ENCODE measurements at places on chromosomes 11 and 22.

- no peak for DNase-seq
Measured at GRCh38 chr11:119713359-119714040, 15.5 kb downstream of the NECTIN1 start.

DNA sequence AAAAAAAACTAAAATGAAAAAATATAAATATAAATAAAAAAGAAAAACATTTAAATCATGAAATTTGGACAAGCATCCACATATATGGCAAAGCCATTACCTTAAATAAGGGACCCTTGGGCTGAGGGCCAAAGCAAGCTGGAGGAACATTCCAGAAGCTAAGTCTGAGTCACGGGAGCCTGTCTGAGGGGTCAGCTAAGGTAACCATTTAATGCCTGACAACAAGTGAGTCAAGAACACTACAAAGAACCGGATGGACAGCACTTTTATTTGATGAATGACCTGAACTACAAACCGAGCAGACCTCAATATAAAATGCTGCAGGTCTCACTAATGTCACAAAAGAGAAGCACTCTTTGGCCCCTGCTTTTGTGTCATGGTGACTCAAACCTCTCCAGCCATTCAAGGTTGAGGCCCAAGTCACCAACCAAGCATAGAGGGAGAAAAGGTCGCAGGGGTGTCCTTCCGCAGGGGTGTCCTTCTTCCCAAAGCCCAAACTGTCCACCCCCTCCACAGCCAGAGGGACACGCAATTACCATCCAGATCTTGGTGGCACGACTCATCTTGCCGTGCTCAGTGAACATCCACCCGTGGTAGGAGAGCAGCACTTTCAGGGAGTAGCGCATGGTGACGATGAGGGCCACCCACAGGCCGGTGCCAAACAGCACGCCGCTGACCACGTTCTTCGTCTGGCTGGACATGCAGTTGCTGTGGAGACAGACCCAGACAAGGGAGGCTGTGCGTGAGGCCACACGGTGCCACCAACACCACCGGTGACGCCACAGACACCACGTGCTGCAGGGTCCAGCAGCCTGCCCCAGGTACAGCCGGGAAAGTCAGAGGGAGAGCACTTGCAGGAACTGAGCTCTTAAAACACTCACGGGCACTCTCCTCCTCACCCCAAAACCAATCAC is 34.5 kb downstream of the CPT1A start:
- no peak for DNase-seq

GRCh38 chr11:96006037-96006436 is 82.1 kb upstream of the MTMR2 start:
- no peak for DNase-seq

GRCh38 chr22:30104501-30105156 is 24.4 kb downstream of the HORMAD2 start:
- no peak for DNase-seq

- no peak for DNase-seq
Measured at GRCh38 chr11:68798221-68798813, 43.4 kb downstream of the CPT1A start.

- DNase-seq: no peak
Measured at GRCh38 chr11:84819128-84819527, 808.0 kb downstream of the DLG2 start.

- DNase-seq: no peak
Measured at GRCh38 chr11:67449116-67449844, 3.2 kb downstream of the GPR152 start.

GRCh38 chr22:25492841-25493734 is 71.4 kb upstream of the GRK3 start:
- DNase-seq: no peak

DNA sequence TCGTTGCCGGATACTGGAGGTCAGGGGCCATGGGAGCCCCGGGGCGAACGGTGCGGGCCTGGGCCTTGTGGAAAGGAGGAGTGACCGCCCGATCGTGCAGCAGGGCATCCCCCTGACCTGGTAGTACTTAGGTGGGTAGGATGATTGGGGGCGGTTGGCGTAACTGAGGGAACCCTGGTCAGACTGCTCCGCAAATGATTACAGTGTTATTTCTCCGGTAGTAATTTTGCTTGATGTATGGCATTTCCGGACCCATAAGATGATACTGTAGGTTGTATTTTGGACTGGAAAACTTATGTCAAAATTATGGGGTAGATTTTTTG is 762 bp downstream of the MTMR3 start:
- no peak for DNase-seq

DNA sequence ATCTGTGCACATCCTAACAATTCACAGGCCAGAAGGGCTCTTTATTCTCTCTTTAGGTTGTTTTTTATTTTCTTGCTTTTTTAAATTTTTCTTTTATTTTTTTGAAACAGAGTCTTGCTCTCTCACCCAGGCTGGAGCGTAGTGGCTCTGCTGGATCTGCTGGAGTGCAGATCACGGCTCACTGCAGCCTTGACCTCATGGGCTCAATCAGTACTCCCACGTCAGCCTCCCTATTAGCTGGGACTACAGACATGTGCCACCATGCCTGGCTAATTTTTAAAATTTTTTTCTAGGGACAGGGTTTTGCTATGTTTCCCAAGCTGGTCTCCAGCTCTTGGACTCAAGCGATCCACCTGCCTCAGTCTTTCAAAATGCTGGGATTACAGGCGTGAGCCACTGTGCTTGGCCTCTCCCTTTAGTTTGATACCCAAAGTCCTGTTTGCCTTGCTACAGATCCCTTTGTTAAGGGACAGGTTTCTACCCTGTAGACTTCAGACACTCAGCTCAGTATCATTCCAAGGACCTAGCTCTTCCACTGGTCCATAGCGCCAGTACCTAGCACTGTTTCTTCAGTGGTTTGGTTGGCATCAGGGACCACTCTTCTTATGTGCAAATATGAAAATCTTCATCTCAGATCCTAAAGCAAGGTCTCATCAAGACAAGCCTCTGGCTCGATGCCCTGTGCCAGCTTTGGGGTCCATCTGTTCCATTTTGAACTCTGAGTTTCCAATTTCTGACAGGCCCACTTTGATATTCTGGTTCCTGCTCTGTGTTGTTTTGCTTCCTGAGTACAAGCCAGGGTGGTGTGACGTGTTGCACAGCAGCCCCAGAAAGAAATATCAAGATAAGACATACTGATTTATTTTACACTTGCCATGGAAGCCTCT is 211.7 kb downstream of the FAT3 start:
- no peak for DNase-seq

DNA sequence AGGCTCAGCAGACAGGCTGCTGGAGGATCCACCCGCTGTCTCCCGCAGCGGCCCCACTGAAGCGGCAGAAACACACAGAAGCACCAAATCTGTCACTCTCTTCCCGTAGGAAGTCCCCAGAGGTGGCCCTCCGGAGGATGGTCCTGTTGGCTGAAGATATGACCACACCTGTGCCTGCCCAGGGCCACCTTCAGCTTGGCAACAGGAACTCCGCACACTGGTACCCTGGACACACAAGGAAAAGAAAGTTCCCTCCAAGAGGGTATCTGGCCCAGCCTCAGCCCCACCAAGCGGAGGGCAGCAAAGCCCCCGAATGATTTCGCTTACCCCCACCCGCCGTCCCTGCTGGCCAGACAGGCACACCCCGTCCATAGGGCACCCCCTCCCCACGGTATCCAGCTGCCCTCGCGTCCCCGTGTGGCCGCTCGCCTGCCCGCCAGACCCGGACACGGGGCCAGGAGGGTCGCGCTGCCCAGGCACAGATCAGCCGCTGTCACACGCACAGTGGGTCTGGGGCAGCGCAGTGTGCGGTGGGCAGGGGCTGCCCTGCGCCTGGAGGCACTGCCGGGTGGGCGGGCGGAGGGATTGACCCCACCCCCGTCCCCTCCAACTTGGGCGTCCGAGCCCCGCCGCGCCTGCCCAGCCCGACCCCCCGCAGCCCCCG is 7.0 kb downstream of the RASSF7 start:
- no peak for DNase-seq

DNA sequence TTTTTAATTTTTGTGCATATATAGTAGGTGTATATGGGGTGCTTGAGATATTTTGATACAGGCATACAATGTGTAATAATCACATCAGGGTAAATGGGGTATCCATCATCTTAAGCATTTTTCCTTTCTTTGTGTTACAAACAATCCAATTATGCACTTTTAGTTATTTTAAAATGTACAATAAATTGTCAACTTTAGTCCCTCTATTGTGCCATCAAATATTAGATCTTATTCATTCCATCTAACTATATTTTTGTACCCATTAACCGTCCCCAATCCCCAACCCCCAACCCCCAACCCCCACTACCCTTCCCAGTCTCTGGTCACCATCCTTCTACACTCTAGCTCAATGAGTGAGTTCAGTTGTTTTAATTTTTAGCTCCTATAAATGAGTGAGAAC is 335.1 kb upstream of the C11orf87 start:
- no peak for DNase-seq

GRCh38 chr22:40036591-40037225 is 42.0 kb downstream of the FAM83F start:
- peak; percentile 28 for DNase-seq

- DNase-seq: no peak
Measured at GRCh38 chr11:44361813-44362212, 51.9 kb upstream of the ALX4 start.

DNA sequence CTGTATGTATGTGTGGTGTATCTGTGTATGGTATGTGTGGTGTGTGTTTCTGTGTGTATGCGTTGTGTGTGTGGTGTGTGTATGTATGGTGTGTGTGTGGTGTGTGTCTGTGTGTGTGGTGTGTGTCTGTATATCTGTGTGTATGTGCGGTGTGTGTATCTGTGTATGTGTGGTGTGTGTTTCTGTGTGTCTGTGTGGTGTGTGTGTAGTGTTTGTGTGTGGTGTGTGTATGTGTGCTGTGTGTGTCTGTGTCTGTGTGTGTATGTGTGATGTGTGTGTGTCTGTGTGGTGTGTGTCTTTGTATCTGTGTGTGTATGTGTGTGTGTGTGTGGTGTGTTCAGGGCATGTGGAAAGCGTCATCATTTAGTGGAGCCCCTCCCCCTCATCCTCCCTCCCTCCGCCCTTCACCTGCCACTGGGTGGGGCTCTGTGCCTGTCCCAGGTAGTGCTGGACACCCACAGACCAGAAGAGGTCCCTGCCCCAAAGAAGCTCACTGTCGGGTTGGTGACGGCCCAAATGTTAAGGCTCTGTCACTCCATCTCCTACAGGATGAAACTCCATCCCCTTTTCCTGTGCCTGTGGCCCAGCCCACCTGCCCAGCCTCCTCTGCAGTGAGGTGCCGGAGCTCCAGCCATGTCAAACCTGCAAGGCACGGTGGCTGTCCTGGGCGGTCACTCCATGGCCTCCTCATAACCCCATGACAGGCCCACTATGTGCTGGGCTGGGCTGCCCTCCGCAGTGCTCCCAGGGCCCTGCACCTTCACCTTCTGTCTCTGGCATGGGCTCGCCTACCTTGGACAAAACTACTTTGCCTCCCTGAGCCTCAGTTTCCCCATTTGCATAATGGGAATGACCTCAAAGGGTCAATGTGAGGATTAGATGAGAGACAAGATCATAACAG is 23.4 kb upstream of the SHISAL1 start:
- DNase-seq: peak; percentile 42

DNA sequence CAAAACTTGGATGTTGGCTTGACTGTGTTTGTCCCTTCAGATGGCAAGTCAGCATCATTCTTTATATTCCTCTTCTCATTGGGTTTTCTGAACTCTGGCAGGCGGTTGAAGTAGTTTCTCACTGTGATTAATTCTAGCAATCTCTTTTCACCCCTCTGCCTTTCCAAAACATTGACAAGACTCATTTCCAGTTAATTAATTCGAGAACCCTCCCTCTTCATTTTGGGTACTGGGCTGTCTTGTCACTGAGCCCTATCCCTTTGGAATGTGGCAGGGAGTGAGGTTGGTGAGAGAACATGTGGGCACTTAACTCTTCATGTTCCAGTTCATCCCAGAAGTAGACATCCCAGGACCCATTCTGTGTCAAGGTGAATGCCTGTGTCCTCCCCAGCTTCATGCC is 133.0 kb downstream of the WNT7B start:
- DNase-seq: no peak

DNA sequence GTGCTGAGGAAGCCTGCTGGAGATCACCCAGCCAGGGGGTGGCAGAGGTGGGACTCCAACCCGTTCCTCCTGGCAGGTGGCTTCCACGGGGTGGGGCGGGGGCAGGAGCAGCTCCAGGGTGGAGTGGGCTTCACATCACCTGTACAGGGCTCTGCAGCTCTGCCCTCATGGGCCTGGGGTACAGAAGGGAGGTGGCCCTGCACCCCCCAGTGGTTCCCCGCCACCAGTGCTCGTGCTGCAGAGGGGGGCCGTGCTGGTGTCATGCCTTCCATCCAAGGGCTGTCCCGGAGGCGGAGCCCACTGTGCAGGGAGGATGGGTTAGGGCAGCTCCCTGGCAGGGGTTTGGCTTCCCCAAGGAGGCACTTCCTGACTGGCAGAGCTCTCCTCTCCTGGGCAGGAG is 76.4 kb upstream of the SHISAL1 start:
- DNase-seq: no peak

- peak; percentile 10 for DNase-seq
Measured at GRCh38 chr11:18322818-18323570, 627 bp downstream of the GTF2H1 start.

- no peak for DNase-seq
Measured at GRCh38 chr11:46612326-46612725, 4.7 kb downstream of the HARBI1 start.

DNA sequence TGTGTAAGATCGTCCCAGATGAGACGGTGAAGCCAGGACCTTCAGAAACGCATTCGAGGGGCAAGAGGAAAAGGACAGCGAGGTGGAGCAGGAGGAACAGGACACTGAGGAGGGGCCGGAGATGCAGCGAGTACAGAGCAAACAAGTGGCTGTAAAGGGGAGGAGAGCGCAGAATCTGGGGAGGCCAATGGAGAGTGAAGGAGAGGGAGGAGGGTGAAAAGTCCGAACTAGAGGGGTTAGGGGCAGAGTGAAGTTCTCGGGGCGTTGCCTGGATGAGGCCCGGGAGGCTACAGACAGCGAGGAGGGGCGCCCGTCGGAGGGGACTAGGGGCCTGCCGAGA is 8.8 kb upstream of the PPIL2 start:
- DNase-seq: no peak

DNA sequence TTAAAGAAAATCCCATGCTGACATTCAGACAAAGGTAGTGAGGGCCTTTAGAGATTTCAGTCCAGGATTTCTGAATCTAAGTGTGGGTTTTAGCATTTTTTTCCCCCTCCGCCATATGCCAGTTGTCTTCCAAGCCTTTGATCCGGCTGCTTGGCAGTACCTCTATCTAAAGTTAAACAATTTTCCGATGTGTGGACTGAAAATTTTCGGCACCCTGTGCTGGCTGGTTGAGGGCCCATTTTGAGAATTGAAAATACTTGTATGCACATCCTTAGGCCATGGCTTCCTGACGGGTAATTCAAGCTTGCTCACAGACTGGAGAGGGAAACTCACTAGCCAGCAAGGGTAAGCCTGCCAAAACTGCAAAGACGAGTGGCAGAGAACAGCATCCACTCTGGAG is 131.9 kb upstream of the NARS2 start:
- DNase-seq: no peak

GRCh38 chr11:19728436-19728835 is 15.8 kb downstream of the NAV2 start:
- no peak for DNase-seq
